RWPE2 (cell line): ENCODE measurements at places on chromosomes 4 and X.

- no peak for DNase-seq
Measured at GRCh38 chr4:69095301-69095731, 958 bp upstream of the UGT2B7 start.

- DNase-seq: no peak
Measured at GRCh38 chrX:7412840-7413239, 264.9 kb upstream of the PUDP start.

DNA sequence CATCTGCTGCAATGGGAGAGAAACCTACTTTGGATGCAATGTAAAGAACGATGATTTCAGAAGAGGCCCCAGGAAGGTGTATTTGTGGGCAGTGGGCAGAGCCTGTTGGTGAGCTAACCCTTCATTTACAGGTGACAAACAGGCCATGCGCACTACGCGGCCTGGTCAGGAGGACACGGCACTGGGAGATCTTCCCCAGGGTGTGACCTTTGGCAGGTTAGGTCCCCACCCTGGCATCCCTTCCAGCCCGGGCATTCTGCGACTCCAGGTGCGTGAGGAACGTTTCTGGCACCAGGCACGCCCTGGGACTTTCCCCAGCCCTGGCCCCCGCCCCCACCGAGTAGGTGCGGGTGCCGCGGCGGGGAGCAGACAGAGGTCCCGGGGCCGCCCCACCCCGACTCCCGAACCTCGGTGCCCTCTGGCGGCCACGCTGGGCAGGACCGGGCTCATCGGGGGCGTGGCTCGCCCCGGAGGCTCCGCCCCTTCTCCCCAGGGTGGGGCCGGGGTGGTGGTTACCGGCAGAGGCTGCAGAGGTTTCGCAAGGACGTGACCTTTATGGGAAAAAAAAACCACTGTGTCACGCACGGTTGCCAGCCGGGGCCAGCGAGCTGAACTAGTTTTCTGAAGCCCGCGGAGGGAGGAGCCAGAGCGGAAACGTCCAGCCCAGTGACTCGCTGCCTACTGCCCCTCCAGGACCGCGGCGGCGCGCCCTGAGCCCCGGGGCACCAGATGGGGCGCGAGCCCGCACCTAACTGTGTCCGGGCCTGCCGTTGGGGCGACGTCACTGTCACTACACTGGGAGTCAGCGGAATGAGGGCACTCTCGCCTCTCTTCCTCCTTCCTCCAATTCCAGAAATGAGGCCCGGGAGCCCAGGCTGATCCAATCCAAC, 5.0 kb upstream of the NYX start:
- DNase-seq: peak; percentile 71

DNA sequence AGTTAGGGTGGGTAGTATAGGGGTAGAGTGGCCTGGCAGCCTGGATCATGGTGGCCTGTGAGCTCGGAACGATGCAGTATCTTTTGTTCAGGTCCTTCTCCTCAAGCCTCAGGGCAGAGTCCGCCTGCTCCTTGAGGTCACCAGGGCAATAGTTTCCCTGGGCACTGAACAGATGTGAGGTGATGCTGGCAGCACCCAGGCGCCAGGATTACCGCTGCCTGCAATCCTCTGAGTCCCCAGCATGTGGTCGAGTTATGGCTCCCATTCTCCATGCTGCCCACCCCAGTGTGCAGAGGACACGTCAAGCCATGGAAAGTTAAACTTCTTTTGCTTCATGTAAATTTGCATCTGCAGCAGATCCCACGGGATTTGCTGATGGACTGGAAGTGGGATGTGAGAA, 38.7 kb downstream of the NEIL3 start:
- DNase-seq: no peak

DNA sequence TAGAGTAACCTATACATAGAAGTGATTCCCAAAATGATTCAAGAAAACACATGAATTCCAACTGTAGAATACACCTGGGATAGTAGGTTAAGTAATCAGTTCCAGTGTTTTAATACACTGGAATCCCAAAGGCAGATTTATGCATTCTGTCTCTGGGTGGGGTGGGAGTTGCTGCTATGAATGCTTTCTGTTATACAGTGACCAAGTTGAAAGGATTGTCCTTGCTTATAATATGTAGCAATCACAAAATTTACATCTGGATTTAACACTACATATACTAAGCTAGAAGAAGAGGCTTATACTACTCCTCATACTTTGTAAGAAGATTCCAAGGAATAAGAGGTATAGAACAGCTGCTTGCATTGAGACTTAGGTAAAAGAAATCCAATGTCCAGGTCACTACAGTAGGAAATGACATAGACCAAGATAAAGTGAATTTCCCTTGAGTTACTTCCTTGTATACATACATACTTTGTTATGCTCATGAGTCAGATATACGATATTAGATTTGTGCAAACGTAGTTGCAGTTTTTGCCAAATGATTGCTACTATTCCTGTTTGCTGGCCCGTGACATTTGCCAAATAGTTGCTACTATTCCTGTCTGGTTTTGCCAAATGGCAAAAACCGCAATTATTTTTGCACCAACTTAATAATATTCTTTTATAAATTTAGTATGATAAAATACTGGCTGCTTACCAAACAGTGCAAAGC, 210.5 kb upstream of the DIAPH2 start:
- DNase-seq: no peak

GRCh38 chrX:145856181-145856580, 38.6 kb downstream of the SLITRK2 start:
- DNase-seq: no peak

DNA sequence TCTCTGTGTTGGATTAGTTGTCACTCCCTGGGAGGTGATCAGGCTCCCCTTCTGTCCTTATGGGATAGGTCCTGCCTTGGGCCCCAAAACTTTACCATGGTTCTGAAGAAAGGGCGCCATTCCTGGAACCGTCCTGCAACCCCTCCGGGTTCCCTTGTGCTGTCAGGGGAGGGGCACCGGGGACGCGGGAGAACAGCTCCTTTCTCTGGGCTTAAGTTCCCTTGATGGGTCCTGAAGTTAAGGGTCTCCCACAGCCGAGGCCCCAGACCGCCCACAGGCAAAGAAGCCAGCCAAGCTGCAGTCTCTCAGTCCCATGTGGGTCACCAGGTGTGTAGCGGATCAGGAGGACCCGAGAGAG, 44.8 kb downstream of the UGT2A3 start:
- DNase-seq: no peak

- DNase-seq: no peak
Measured at GRCh38 chr4:179867300-179867878, 2375.8 kb upstream of the TENM3 start.

DNA sequence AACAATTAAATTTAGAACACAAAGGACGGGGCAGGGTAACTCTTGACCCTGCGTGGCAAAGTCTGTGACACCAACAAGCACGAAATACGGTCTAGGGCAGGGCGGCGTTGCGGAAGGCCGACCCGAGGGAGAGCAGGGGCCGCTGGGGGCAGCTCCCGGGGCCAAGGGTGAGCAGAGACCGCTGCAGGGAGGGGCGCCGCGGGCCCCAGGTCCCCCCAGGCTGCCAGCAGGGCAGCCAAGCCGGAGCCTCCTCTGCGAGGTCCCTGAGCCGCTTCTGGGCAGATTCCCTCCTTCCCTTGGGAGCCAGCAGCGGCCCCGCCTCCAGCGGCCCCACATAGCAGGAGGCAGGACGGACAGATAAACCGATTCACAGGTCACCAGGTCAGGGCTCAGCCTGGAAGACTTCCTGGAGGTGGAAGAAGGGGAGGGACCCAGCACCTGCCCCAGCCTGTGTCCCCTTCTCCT, 90.2 kb downstream of the FAM53A start:
- DNase-seq: no peak

DNA sequence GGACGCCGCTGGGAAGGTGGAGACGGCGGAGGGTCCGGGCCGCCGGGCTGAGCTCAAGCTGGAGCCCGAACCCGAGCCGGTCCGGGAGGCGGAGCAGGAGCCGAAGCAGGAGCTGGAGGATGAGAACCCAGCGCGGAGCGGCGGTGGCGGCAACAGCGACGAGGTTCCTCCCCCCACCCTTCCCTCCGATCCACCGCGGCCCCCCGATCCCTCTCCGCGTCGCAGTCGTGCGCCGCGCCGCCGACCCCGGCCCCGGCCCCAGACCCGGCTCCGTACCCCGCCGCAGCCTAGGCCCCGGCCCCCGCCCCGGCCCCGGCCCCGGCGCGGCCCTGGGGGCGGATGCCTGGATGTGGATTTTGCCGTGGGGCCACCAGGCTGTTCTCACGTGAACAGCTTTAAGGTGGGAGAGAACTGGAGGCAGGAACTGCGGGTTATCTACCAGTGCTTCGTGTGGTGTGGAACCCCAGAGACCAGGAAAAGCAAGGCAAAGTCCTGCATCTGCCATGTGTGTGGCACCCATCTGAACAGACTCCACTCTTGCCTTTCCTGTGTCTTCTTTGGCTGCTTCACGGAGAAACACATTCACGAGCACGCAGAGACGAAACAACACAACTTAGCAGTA, 483 bp downstream of the USP27X start:
- DNase-seq: no peak

DNA sequence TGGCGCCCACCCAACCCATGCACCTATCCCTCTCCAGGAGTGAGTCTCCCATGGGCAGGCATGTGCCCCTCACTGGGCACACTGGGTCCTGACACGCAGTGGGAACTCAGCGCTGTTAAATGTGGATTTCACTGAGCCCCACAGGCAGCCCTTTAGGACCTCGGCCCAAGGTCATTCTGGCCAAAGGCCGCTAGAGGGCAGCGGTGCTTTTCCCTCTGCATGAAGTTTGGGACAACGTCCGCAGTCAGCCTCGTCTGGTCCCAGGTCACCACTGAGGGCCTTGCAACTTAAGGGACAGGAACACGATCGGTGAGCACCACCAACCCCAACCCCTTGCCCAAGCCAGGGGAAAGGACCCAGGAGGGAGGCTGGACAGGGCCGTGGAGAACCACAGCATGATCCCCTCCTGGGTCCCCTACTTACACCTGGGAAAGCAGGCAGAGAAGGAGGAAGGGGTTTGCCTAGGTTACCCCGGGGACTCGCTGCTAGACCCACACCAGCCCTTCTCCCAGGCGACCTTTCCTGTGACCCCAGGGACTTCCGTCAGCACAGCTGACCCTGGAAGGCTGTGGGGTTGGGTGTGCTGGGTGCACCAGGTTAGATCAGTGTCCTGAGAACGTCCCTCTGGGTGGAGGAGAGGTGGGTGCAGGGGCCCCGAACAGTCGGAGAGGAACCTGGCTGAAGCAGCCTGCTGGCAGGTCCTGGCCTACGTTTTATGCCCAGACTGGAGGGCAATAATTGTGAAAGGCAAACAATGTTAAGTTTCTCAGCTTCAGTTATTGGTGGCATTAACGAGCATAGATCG, 24.0 kb downstream of the CYTL1 start:
- no peak for DNase-seq

- no peak for DNase-seq
Measured at GRCh38 chr4:1769692-1770091, 23.4 kb upstream of the FGFR3 start.

DNA sequence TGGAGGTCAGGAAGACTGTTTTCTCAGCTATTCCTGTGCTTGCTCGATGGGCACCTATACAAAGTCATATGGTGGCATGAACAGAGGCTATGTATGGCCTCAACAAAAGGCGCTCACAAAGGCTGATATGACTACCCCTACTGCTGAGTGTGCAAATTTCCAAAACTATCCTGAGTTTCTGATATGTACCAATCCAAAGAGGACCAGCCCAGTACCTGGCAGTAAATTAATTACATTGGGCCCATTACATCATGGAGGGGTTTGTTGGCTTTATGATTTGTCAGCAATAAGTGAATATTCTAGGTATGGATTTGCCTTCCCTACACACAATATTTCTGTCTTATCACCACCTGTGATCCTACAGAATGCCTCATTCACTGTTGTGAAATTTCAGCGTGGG, 12.3 kb downstream of the MAGED1 start:
- no peak for DNase-seq

DNA sequence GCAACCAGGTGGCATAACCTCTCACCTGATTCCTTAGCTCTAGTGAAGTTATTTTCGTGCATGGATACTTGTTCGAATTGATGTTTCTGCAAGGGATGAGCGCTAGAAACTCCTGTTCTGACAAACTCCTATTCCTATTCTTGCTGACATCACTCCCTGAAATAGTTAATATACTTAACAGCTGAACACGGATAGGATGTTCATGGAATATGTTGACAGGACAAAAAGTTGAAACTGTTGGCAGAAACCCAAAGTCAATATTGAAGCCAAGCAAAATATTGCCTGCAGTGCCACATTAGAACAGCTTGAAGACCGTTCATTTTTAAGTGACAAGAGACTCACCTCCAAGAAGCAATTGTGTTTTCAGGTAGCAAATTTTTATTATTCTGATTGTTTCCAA, at the start of gene KLKB1:
TSS of gene KLKB1 (plus strand) at position 287 of the 400 bp plus-strand sequence. CDS start 689 bp downstream, outside the sequence.
- DNase-seq: no peak

DNA sequence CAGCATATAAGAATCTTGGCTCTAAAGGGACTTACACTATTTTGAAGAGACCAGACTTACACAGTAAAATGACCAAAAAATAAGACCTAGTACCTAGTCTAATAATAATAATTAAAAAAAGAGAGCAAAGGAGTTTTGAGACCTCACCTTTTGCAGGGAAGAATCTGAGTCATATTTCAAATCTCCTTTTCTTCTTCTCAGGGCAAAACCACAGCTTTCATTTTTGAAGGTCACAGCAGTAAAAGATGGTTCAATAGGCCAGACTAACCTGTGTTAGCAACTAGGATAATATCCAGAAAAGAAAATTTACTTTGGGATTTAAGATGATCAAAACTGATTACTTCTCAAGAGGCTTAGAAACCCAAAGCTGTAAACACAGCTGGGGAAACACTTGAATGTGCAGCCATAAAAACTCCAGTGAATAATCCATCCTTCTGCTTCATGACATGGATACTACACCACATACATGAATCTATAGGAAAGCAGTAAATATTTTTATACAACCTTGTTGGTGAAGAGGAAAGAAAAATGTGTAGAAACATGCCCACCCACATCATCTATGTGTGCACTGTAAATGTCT, 25.9 kb upstream of the LNX1 start:
- no peak for DNase-seq

DNA sequence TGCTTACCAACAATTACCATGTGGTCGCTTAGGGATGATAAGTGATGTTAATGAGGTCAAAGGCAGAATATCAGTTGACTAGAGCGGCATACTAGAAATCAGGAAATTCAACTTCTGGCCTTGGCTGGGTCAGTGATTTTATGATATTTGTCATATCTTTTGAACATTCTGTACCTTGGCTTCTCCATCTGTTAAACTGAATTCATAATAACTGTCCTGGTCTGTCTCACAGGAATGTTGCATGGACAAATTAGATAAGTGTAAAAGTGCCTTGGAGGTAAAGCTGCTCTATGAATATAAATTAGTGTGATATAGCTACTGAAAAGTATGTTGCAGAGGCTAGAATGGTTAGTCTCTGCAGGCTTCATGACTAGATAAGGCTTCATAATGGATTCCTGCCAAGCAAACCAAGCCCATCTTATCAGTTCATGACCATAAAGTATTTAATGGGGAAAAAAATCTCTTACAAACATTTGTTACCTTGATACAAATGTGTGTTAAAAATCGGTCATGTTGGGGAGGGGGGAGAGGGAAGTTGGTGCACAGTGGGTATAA, 104.6 kb upstream of the BMPR1B start:
- DNase-seq: no peak

GRCh38 chr4:83782591-83782990, 246.7 kb downstream of the GPAT3 start:
- no peak for DNase-seq
